ENCODE measurements at places on chromosomes 13 and 19.

- no peak for DNase-seq
These were observed 1043.6 kb downstream of the UQCRFS1 start for GRCh38 chr19:28169168-28169887.

GRCh38 chr13:30125422-30126073, 181.8 kb downstream of the KATNAL1 start:
- no peak for DNase-seq

DNA sequence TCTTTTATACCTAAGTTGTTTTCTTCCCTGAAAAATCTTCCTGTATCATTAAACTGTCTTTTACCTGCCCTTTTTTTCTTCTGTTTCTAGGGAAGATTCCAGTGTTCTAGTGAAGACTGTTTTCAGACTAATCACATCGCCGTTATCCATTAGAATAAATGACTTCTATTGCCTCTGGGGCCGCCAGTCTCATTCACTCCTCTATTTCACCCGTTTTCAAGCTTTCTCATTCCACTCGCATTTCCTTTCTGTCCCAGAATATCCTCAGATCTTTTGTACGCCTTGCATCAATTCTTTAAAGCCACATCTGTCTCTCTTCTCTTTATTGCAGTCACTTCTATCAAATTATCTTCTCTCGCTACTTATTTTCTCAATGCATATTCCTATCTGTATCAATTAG, 1035.6 kb upstream of the MIR17HG start:
- no peak for DNase-seq

GRCh38 chr13:95937714-95938320, 115.4 kb downstream of the UGGT2 start:
- no peak for DNase-seq

GRCh38 chr19:50323782-50324133, 5.4 kb downstream of the KCNC3 start:
- DNase-seq: no peak

DNA sequence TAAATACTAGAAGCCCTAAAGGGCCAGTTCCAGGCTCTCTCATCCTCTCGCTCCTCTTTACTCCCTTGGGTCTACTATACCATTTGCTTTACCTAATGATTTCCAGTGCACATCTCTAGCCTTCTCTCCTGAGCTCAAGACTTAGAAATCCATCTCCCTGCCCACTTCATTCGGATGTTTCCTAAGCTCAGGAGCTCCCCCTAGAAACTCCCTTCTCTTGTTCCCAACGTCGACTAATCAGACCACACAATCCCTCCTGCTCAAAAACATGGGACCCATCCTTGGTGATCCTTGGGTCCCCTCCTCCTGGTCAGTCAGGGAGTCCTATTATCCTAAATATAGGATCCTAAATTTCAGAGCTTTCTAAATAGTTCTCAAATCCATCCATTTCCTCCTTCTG, 21.1 kb upstream of the STK24 start:
- no peak for DNase-seq

DNA sequence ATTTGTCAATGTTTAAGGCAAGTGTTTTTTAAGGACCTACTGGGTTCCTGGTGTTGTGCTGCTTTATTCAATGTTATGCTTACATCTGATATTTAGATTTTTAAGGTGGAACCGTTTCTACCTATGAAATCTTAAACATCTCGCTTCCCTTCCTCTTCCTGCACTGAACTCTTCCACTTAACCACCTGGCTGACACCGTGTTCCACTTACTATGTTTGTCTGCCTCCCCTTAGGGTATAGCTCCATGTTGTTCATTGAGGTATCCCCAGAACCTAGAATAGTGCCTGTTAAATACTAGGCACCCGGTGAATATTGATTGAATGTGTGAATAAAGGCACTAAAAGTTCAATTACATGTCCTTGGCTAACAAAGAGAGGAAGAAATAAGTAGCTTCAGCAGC, 104.9 kb downstream of the RNF17 start:
- no peak for DNase-seq

DNA sequence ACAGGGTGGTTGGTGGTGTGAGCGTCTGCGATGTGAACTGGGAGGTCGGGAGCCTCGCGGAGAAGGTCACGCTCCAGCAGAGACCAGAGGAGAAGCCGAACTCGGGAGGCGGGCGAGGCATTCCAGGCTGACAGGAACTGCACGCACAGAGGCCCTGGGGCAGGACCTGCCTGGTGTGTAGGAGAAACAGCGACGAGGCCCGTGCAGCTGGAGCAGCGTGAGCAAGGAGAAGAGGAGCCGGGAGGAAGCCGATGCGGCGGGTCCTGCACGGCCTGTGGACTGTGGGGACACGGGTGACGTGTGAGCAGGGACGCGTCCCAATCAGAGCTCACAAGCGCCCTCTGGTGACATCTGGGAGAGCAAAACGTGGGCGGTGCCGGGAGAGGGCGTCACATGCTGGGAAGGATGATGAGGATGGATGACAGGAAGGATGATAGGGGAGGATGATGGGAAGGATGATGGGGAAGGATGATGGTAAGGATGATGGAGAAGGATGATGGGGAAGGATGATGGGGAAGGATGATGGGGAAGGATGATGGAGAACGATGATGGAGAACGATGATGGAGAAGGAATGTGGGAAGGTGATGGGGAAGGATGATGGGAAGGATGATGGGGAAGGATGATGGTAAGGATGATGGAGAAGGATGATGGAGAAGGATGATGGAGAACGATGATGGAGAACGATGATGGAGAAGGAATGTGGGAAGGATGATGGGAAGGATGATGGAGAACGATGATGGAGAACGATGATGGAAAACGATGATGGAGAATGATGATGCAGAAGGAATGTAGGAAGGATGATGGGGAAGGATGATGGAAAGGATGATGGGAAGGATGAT, 16.1 kb upstream of the MADCAM1 start:
- peak; percentile 39 for DNase-seq

DNA sequence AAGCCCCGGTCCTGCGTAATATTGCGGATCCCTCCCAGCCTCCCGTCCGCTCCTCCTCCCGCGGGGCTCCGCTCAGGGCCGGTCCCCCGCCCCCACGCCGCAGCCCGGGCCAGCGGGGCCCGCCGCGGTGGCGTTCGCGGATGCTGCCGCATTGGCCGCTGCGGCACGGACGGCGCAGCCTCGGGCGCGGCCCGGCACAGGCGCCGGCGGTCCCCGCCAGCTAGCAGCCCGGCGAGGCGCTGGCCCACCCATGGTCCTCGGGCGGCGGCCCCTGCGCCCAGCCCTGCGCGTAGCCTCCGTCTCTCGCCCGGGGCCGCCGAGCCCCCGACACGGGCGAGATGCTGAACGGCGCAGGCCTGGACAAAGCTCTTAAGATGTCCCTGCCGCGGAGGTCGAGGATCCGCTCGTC, at the start of gene ATP8A2:
Gene ATP8A2, plus strand, starts transcription at position 100 of the 409 bp plus-strand sequence. Its CDS starts 239 bp downstream, at position 339.
- no peak for DNase-seq

Data from activated T-cell treated with anti-CD3 and anti-CD28 coated beads for 4 hours (primary cell).